ENCODE measurements at places on chromosomes 5 and 9.

DNA sequence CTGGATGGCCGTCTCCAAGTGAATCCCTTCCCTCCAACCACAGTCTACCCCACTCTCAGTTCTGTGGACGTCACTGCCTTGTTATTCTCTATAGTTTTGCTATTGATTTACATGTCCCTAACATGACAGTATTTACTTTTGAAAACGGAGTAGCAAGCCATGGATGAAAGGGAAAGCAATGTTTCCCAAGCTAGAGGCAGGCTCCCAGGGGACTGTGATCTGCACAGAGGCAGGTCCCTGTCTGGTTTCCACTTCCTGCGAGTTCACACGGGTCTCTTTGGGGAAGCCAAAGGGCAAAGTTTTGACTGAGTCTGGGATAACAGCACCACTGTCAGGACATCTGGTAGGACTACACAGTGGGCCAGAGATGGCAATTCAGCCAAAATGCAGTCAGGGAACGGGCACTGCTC lies 12.7 kb downstream of the C9orf153 start:
- DNase-seq, result no peak

DNA sequence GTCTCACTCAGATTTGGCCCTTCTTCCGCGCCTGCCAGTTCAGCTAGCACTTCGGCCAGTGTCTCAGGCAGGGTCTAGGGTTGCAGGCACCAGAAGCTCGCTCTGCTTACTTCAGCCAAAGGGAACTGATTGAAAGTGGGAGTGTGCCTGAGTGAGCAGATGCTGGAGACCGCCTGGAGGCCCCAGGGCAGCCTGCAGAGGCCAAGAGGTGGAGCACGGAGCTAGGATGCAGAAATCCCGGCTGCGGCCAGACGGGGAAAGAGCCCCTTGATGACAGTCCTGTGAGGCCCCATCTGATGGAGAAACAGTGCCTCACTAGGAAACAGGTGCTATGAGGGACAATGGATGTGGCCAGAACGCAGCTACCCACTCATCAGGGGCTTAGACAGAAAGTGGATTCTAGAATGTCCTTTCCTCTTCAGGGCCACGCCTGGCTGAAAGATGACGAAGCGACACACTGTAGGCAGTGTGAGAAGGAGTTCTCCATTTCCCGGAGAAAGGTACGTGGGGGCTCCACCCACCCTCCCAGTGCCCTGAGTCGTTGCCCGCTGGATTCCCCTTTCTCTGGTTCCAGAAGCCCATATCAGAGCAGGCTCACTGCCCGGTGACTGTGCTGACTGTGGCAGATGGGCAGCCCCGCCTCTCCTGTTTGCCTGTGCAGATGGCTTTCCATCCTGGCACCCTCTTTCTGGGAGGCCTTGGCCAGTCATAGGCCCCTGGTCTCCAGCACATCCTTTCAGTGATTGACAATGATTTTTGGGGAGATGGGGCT lies 16.1 kb downstream of the HNRNPH1 start:
- DNase-seq, result no peak

DNA sequence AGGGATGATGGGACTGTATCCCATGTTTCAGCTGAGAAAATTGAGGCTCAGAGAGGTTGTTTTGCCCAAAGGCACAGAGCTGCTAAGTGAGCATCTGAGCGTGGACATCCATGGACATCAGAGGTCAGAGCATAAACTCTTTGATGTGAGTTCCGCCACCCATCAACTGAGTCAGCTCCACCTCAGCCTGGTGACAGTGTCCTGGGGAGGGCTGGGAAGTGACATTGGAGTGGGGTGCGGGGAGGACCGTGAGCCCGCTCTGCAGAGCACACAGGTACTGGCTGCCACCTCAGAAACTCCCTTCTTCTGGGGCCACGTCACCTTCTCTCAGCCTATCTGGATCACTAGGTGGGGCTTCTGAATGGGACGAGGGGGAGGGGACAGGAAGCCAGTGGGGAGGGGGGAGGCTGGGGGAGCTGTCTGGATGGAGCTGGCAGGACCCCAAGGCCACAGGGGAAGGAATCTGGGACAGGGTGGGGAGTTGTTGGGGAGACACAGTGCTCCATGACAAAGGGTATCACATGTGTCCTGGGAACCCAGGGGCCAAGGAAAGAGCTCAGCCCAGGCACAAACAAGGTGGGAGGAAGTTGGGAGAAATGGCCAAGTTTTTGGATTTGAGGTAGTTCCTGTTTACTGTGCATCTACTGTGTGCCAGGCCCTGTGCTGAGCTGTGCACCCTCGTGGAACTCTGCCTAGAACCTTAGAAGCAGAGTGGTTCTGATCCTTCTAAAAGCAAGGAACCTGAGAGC lies 2.5 kb downstream of the LAMC3 start:
- DNase-seq, result no peak

GRCh38 chr5:55062039-55062779 lies 38.2 kb downstream of the GZMK start:
- peak; percentile 50 for DNase-seq

DNA sequence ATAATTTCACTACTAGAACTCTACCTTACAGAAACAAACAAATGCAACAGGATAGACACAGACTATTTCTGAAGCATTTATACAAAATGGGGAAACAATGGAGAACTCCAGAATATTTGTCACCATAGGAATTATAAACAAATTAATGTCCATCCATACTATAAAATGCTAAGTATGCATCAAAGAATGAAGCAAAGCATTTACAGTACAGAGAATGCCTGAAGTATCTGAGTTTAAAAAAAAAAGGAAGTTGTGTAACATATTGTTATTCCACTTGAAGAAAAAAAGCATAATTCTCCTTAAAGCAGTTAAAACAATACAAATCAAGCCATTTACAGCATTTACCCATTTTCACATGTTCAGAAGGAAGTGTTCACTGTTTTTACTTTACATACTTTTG lies 53.0 kb downstream of the DROSHA start:
- no peak for DNase-seq

DNA sequence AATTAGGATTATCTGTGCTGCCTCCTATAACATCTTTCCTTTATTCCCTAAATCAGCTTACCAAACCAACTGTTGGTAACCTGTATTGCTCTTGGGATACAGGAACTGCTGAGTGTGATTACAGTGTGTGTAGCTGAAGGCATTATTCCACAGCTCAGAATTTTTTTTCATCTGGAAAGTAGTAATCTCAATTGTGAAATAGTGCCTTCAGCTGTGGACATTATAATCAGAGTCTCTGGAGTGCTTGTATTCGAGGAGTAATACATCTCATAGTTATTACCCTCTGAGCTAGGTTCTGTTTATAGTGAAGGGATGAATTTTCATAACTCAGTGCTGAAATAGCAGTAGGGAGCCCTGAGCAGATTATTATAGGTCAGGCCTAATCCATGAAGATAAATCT lies 199.5 kb downstream of the MAST4 start:
- no peak for DNase-seq

DNA sequence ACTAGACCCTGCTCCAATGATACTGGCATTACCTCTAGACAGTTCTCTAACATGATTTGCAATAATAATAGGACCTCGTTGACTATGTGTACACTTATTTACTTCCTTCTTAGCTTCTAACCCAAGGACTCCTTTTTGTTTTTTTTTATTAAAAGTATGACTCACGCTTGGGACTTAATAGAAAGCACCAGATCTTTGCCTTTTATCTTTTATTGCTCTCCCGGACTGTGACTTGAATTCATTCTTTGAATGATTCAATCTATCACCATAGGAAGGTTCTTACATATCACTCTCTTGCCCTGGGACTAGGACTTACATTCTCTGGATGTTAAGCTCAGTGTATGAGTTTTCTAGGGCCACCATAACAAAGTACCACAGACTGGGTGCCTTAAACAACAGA lies 9.0 kb downstream of the C9 start:
- no peak for DNase-seq

DNA sequence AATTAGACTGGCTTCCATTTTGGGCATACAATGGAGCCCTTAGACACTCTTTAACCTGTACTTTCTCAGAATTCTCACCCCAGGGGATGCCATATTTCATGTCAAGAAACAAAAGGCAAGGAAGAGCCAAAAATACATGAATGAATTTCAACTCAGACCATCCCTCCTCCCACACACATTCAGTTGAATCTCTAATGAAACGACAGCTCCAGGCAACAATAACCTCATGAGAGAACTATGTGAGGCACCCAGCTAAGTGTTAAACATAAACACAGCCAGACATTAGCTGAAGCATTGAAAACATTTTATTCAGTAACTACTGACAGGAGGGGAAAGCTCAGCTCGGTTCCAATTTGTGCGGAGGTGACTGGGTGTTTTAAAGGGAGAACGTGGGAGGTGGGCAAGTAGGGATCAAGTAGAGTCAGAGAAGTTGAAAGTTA lies 1359.1 kb upstream of the CDH9 start:
- no peak for DNase-seq

DNA sequence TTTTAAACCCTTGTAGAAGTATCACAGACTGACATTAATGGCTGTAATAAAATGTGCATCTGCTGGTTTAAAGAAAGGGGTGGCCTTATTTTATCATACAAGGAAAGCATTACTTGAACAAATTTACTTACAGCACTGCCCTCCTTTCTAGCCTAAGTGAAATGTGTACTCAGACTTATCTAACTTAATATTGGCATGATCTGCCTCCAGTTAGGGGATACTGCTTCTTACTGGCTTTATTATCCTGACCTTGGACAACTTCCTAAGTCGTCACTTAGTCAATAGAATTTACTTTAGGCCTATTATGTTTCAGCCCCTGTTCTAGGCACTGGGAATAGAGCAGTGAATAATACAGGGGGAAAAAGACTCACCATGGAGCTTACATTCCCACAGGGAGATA lies 79.4 kb downstream of the TEK start:
- DNase-seq, result no peak

DNA sequence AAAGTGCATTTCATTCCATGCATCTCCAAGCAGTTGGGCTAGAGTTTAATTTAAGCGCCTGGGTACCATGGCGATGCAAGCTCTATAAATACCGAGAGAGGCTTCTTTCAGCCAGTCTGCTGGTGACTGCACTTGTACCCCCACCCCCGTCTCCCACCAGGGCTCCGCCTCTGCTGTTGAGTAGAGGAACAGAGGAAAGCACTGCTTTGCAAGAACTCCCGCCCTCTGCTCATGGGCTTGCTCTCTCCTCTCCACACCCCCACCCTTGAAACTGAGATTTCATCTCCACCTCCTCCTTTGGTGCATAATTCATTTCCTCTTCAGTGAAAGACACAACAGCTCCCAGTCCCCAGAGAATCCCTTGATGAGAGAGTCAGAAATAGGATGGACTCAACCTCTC lies 5.1 kb upstream of the WWC1 start:
- no peak for DNase-seq

- no peak for DNase-seq
Observed at GRCh38 chr9:133490201-133490681, 11.3 kb upstream of the SLC2A6 start.

DNA sequence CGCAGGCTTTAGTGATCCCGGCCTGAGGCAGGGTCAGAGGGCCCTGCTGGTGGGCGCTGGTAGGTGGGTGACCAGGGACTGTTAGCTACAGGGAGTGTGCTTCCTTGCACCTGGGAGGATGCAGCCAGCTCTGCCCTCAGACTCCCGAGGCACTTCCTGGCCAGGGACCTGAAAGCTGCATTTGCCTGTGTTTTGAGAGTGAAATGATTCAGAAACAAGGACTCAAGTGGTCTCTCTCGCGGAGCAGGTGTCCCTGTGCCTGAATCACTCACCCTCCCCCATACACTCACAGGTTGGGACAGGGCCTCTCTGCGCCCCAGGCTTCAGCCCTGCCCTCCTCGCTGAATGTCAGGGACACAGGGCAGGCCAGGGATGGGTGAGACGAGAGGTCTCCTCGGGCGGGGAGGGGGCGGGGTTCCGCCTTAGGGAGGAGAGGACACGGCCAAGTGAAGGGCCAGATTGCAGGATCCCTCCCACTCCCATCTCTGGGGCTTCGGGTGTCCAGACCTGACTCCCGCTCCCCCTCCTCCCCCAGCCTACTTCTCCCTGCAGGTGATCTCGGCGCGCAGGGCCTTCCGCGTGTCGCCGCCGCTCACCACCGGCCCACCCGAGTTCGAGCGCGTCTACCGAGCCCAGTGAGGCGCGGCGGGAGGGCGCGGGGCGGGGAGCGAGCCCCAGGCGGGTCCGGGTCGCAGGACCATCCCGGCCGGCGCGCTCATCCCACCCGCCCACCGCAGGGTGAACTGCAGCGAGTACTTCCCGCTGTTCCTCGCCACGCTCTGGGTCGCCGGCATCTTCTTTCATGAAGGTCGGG lies 1.5 kb downstream of the LTC4S start:
- no peak for DNase-seq

DNA sequence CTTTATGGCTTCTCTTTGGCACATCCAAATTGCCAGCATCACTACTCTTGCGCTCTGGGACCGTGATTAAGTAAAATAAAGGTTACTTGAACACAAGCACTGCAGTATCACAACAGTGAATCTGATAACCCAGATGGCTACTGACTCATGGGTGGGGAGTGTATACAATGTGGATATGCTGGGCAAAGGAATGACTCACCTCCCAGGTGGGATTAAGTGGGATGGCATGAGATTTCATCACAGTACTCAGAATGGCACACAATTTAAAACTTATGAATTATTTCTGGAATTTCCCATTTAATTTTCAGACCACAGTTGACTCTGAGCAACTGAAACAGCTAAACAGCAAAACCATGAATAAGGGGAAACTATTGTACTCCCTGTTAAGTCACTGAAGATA lies 4.3 kb downstream of the GFM2 start:
- no peak for DNase-seq

- DNase-seq, result no peak
Observed at GRCh38 chr9:14733133-14733532, 10.6 kb upstream of the CER1 start.

DNA sequence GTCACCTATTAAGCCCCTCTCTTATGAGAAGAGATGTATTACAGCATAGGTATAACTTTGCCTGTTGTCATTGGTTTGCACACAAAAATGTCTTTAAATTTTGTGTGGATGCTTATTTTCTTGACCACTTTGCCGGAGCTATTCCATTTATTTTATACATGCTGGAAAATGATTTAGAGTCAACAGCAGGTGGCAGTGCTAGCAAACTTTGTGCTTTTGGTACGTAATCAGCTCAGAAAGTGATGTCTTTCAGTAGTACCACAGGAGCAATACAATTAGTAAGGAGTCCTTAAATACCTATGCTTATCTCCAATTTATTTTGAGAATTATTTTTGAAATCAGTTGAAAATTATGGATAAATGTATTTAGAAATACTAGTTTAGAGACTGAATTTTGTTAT lies 19.8 kb upstream of the NUDT12 start:
- no peak for DNase-seq

Data from activated CD4-positive, alpha-beta T cell treated with anti-CD3 and anti-CD28 coated beads for 24 hours (primary cell).